ENCODE measurements at places on chromosomes 11 and 22.

DNA sequence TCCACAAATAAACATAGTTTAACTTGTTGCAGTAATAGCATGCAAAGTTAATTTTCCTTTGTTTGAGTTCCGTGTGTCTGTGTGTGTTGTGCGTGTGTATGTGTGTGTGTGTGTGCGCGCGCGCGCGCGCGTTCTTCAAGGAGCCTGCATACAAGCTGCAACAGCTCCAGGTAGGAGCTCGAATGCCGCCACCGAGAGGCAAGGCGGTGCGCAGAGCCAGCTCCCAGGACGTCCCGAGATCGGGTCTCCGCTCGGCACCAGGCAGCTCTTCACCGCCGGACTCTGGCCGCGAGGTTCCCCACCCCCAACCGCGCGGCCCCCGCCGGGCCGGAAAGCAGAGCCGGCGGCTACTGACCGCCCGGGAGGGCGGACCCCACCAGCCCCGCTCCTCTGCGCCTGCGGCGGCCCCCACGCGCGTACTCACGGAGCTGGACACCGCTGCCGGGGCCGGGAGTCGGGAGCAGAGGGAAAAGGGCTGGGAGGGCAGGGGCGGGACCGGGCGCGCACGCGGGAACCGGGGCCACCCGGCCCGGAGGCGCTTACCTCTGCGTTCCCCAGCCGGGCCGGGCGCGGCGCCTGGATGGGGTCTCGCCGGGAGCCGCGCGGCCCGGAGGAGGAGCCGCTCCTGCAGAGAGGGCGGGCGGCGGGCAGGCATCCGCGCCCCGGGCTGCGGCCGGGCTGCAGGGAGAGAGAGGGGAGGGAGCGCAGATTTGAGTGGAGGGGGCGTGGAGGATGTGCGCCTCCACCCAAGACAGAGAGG, 40.4 kb upstream of the AKIP1 start:
- peak; percentile 68 for DNase-seq

GRCh38 chr11:60566776-60567175, 51.6 kb downstream of the MS4A13 start:
- no peak for DNase-seq

DNA sequence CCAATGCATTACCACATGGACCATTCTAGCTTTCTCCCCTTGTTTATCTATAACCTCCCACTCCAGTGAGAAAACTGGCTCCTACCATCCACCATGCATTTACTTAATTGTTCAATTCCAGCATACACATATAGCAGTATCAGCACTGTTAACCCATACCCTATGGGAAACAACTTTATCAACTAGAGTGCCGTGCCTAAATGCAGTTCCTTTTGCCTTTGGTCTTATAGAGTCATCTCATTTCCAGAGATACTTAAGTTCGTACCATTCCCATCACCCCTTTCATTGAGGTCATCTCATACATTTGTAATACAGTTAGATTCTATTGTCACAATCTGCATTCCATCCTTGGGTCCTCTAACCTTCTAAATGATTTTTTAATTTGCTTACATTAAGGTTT, 86.9 kb downstream of the PARVA start:
- no peak for DNase-seq

GRCh38 chr22:50252082-50253045, 1.3 kb upstream of the HDAC10 start:
- peak; percentile 81 for DNase-seq

GRCh38 chr22:22431271-22432220, 77.0 kb downstream of the ZNF280B start:
- peak; percentile 77 for DNase-seq

DNA sequence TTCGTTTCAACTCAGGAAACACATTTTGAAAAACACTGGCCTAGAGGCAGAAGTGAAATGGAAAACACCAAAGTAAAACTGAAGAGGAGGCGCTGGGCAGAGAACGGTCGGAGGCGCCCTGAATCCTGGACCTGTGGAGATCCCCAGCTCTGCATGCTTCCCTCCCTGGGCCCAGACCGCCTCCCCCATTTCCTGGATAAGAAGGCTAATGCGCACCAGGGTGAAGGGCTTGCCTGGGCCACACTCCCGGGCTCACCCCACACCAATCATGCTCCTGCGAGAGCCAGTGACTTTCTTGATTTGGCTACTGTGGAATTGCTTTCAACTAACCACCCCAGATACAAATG, 167.1 kb downstream of the CRYBB2 start:
- no peak for DNase-seq

- DNase-seq: peak; percentile 93
These were observed 27.8 kb upstream of the PPARA start for GRCh38 chr22:46122511-46122971.

DNA sequence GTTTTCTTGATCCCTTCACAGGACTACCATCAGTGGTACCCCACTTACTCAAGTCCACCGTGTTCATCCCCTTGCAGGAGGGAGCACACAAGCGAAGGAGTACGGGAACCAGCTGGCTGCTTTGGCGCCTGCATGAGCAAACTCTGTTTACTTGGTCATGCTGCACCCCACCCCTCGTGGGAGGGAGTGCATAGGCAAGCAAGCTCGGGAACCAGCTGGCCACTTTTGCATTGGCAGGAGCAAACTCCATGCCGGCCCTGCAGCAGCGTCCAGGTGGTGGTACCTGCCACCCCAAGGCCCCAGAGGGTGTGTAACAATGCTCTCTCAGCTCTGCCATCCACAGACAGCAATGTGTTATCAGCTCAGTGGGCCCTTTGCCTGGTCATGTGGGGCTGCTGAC, 737.8 kb downstream of the FAM181B start:
- no peak for DNase-seq

All from GM13977 (cell line).